ENCODE measurements at places on chromosomes 11 and 22.

- peak; percentile 34 for DNase-seq
Measured at GRCh38 chr11:67616431-67617242, 9.9 kb downstream of the NDUFV1 start.

- peak; percentile 91 for DNase-seq
Measured at GRCh38 chr11:64449381-64450167, 90.6 kb downstream of the RPS6KA4 start.

- no peak for DNase-seq
Measured at GRCh38 chr11:44464741-44465140, 100.7 kb upstream of the CD82 start.

DNA sequence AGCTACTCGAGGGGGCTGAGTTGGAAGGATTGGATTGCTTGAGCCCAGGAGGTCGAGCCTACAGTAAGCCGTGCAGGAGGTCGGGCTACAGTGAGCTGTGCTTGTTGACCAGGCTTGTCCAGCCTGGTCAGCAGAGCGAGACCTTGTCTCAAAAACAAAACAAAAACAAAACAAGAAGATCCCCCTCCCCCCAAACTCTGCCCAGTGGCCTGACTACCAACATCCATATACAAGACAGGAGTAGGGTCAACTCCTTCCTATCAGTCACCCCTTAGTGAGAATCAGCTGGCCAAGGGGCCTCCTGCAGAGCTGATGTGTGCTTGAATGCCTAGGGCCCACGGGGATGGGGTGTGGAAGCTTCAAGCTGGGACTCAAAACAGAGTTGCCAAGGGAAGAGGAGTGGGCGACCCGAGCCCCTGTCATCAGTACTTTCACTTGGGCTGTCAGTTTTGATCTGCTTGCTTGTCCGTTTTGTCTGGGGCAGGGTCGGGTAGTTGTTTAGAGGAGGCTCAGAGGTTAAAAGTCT lies 942 bp upstream of the TSPAN18 start:
- peak; percentile 36 for DNase-seq

DNA sequence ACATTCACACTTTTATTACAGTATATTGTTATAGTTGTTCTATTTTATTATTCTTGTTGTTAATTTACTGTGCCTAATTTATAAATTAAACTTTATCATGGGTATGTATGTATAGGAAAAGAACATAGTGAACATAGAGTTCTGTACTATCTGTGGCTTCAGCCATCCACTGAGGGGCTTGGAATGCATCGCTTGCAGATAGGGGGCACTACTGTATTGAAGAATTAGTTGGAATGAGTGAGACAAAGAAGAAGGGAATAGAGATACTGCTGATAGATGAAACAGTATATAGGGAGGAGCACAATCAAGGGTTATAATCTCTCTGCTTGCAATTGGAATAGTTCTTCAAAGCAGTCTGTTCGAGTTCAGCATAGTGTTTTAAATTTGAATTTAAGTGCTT lies 432.2 kb downstream of the RAB38 start:
- DNase-seq = no peak

DNA sequence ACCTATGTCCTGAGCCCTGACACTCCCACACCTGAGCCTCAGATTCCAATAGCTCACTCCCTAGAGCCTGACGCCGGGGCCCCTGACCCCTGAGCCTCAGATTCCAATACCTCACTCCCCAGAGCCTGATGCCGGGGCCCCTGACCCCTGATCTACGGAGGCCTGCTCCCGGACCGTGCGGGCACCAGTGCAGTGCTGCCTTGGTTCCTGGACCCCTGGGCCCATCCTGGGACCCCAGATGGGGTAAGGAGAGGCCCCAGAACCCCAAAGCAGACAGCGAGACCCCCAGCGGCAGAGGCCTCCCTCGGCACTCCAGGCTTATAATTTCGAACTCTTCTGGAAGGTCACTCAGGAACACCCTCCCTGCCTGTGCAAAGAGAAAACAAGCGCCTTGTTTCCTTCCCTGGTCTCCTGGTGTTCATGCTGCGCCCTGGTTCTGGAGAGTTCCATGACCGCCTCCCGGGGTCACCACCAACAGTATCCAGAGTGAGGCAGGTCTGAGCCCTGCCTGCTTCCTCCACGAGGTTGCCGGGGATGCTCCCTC lies 7.5 kb downstream of the SUSD2 start:
- no peak for DNase-seq

GRCh38 chr11:62905927-62906531 lies 15.1 kb downstream of the CHRM1 start:
- DNase-seq = peak; percentile 93

GRCh38 chr11:118744046-118744445 lies 46.9 kb downstream of the DDX6 start:
- no peak for DNase-seq

DNA sequence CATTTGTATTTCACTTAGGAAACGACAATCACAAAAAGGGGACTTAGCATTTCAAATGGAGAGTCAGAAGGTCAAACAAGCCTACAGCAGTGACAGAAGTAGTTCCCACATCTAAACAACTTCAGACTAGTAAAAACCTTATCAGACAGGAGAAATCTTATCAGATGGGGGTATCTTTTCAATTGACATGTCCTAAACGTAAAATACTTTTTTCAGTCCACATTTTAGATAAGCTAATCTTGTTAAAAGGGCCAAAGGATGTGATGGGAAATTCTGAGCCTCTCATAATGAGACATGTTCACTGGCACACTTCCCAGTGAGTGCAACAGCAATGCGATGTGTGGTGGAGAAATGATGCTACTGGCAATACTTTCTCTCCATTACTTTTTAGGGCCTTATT lies 2.4 kb downstream of the MAPK1 start:
- no peak for DNase-seq

GRCh38 chr11:77019976-77020595 lies 14.1 kb upstream of the B3GNT6 start:
- DNase-seq = no peak

DNA sequence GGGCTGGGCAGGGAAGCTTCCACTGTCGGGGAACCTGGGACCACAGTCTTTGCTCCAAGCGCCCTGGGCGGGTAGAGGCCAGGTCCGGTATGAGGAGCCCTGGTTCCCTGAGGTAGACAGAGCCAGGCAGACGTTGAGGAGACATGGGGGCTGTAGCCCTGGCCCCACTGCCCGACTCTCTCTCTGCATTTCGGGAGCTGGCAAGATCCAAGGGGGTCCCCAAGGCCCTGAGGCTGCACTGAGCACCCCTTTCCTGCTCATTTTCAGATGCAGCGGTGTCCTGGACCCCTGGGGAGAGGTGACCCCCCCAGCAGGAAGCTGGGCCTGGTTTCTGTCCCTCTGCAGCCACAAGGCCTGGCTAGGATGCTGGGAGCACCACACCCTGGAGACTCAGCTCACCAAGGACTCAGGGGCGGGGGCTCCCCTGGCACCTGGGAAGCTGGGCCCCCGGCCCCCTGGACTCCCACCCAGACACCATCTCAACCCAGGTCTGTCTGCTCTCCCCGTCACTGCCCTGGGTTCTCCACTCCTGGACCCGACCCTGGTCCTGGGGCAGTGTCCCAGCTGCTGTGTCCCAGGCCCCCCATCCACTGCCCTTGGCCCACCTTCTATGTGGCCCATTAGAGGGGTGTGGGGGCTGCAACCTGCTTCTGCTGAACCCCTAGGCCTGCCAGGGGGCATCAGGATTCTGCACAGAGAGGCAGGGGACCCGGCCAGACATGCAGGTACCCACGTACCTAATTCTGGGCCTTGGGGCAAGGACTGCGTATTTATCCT lies 15.0 kb upstream of the MUC6 start:
- DNase-seq = no peak

DNA sequence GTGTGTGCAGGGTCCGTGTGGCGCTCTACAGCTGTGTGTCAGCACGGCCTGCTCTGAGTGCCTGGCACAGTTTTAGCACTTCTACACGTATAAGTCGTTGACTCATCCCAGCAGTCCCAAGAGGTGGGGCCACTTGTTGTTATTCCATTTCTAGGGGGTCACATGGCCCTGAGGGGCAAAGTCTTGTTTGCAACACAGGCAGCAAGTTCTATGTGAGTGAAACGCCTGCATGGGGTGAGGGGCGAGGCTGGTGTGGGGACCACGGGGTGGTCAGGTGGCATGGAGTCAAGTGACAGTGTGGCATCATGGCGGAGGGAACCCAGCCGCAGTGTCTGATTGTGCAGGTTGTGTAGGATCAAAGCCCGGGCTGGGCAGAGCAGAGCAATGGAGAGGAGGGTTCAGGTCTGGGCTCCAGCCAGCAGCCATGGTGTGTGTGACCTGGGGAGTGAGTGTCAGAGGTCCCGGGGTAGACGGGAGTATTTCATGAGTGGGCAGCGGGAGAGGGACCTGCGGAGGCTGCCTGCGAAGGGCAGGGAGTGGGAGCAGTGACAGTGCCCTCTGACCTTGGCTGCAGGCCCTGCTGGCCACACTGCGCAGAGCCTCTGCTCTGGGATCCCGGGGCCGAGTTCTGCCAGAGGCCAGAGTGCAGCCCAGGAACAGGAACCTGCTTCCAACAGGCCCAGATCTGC lies 27.9 kb downstream of the SHANK3 start:
- DNase-seq = no peak

DNA sequence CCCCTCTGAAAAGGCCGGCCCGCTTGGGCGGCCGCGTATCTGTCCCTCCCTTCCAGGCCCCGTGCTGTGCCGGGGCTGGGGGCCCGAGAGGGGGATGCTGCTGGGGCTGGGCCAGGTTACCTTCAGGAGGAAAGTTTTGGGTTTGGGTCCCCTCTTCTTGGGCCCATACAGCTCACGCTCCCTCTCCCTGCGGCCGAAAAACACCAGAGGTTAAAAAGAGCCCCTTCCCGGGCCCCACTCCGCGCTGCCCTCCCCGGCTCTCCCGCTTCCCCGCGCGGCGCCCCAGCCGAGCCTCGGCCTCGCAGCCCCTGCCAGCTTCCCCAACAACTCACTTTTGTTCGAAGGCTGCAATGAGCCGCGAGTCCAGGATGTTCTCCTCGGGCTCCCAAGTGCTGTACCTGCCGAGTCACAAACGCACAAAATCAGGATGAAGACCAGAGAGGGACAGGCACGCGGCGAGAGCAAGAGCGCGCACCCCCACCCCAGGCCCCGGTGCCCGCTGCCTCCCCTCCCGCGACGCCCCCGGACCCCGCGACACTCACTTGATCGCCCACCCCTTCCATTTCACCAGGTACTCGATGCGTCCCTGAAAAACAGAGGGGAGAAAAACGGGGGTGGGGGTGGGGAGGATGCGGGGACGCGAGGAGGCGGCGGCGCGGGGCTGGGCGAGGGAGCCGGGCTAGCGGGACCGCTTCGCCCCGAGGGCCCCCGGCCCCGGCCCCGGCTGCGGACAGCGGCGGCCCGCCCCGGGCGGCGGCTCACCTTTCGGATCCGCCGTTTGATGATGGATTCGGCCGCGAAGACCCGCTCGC lies 450 bp downstream of the CBX6 start:
- no peak for DNase-seq

DNA sequence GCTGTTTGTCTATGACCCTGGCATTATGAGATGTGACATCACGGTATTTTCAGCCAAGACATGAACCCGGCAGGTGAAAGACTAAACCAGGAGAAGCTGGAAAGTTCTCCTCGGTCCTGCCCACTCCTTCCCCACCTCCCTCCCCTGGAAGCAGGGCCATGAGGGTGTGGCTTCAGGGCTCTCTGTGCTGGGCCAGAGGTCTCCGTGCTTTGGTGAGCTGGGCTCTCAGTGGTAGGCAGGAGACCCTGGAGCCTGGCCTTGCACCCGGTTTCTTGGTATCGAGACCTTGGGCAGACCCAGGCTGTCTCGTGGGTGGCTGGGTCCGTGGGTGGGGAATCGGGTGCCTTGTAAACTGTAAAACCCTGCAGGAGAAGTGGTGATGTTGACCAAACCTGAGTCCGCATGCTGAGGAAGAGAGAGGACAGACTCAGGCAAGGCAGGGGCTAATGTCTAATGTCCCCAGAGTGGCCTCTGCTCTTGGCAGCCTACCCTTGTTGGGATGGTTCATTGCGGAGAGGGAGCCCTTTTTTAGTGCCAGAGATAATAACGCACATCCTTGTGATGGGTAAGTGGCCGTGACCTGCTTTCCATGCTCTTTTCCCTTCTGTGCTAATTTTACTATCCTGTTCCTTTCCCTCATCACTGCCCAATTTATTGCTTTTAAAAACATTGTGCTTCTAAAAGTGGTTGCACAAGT lies 48.6 kb upstream of the PARVG start:
- no peak for DNase-seq

DNA sequence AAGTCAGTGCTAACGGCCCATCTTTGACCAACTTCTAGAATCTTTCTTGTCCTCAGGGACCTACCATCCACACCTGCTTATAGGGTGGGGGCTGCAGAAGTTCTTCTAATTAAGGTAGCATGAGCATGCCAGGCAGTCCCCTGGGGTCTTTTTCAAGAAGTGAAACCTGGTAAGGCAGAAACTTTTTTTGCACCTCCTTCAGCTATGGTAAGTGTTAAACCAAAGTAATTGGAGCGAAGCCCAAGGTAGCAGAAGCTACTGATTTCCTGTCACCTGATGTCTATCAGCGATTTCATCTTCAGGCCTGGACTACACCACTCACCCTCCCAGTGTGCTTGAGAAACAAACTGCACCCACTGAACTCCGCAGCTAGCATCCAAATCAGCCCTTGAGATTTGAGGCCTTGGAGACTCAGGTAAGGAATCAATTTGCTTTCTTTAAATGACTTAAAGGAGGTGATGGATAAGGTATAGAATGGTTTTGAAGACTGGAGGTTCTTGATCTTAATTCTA lies at the start of gene MS4A1:
MS4A1 (plus strand) TSS at position 317 of the 512 bp plus-strand sequence. CDS start 6,528 bp downstream, outside the sequence.
- no peak for DNase-seq

DNA sequence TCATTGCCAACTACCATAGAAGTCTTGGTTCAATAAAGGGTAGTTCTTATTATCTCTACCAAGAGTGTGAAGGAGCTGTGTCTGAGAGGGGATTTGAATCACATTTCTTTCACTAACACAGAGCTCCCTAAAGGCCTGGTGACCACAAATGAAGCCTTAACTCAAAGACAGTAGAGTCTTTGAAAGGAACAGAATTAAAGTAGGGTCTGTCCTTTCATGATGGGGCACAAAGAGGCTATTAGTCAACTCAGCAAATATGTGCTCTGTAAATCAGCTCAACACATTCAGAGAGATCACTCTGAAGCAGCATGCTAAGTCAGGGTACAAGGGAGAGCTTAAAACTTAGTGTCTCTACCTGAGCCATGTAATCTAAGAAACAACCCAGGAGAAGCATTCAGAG lies 212.4 kb upstream of the SYN3 start:
- no peak for DNase-seq

- DNase-seq = no peak
Measured at GRCh38 chr22:40531951-40532900, 104.3 kb downstream of the MRTFA start.

DNA sequence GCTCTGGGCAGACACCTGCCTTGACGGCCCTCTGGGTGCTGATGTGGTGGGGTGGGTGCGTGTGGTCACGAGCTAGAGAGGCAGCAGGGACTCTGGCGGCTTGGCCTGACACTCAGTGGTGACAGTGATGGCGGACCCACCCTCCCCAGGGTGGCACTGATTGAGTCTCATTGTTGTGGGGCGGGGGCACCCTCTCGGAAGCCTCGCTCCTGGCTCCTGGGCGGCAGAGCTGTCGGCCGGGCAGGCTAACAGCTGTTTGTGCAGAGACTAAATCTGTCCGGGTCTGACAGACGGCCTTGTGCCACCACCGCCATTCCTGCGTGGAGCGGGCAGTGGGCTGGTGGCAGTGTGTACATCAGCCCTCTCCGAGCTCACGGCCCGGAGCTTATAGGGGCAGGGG lies 15.6 kb downstream of the FLRT1 start:
- DNase-seq = no peak

- peak; percentile 39 for DNase-seq
Measured at GRCh38 chr11:123033895-123034294, 28.0 kb downstream of the HSPA8 start.

- DNase-seq = no peak
Measured at GRCh38 chr11:107276077-107276476, 181.5 kb downstream of the CWF19L2 start.

- DNase-seq = no peak
Measured at GRCh38 chr11:33021937-33022336, 6.3 kb downstream of the DEPDC7 start.

All from H9 (cell line).